ENCODE measurements at places on chromosomes 11 and 22. TPM values are rescaled to one million over a fixed set of nuclear protein-coding genes. Genes with fewer than 3 reads are reported as not detected.

The VPREB1 gene
- total RNA-seq: not detected

The ARHGAP32 gene
- total RNA-seq: 29.1 TPM

The MS4A6A gene
- 24.4 TPM for total RNA-seq

The TMEM191B gene
- not detected for total RNA-seq

The CD248 gene
- 37.6 TPM for total RNA-seq

The C11orf21 gene
- total RNA-seq: 0.10 TPM
